ENCODE measurements at places on chromosomes 2 and 18.

GRCh38 chr18:31647127-31647753 is 37.1 kb downstream of the B4GALT6 start:
- DNase-seq: no peak

GRCh38 chr2:177556153-177556552 is 163.6 kb downstream of the AGPS start:
- no peak for DNase-seq

GRCh38 chr2:218319813-218320365 is 27.6 kb upstream of the TMBIM1 start:
- DNase-seq: no peak

- DNase-seq: peak; percentile 70
Measured at GRCh38 chr18:22709288-22710060, 223.7 kb upstream of the RBBP8 start.

GRCh38 chr18:66615176-66615575 is 11.3 kb upstream of the CDH19 start:
- DNase-seq: no peak

GRCh38 chr2:231634951-231635875 is 42.5 kb downstream of the TEX44 start:
- no peak for DNase-seq
